ENCODE measurements at places on chromosomes 7 and 10.

GRCh38 chr7:45196374-45196773 is 38.8 kb downstream of the RAMP3 start:
- DNase-seq = no peak

DNA sequence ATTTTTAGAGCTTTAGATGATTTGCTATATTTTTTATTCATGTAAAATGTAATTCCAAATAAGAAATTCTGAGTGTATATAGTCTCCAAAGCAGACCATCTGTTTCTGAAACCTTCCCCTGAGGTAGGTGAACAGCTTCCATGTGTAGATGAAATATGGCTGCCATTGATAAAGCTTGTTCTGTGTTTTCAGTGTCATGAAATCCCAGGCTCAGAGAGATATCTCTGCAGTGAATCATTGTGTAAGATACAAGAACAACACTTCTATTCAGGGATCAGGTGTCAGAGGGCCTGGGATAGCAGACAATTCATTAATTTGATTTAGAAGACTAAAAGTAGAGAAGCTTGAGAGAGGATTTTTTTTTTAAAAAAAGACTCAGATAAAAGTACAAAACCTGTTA is 29.1 kb downstream of the ACTA2 start:
- no peak for DNase-seq

GRCh38 chr10:112307358-112308124 is 24.3 kb downstream of the TECTB start:
- no peak for DNase-seq

DNA sequence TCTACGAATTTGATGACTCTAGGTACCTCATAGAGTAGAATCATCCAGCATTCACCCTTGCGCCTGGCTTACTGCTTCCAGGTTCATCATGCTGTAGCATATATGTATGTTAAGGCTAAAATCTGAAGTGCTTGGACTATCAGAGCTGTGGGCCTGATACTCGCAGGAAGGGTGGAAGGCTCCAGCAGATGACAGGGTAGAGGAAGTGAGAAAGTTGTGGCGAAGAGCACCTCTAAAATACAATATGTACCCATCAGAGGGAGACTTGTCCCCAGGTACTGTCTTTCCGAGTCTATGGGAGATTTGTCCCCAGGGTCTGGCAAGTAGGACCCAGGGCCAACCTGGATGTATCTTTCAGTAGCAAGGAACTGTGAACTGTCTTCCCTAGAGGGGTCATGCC is 48.1 kb upstream of the PLEKHA1 start:
- DNase-seq = no peak

- DNase-seq = no peak
Observed at GRCh38 chr7:7793921-7794320, 75.5 kb upstream of the RPA3 start.

DNA sequence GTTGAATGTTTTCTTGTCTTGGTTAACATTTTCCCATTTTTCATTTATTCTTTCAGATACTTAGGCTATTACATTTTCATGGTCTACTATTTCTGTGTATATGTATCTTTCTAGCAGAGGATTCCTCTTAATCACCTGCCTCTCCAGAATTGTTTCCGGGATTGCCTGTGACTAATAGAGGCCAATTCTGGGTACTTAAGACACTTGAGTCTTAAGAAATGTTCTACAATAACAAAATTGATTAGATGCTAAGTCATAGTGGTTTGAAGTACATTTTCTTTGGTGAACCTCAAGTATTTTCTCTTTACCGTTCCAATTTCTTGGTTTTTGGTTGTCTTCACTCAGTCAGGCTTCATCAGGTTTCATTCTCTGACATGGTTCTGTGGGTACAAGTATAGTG is 26.4 kb downstream of the BBS9 start:
- DNase-seq = no peak

DNA sequence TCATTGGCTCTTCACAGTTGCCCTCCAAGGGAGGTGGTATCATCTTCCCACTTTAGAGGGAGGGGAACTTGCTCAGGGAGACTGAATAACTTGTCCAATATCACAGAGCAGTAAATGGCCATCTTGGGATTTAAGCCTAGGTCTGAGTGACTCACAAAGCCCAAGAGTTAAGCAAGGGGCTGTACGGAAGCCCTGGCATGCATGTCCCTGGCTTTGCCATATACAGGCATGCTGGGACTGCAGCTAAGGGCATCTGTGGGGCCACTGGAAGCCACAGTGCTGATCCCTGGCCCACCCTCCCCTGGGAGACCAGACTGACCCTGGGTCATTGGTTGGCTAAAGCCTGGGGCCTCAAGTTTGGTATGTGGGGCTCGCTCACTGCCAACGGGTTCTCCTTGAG is 3.1 kb downstream of the VSIR start:
- DNase-seq = no peak

- DNase-seq = no peak
Observed at GRCh38 chr7:108561047-108561619, 8.4 kb downstream of the THAP5 start.

DNA sequence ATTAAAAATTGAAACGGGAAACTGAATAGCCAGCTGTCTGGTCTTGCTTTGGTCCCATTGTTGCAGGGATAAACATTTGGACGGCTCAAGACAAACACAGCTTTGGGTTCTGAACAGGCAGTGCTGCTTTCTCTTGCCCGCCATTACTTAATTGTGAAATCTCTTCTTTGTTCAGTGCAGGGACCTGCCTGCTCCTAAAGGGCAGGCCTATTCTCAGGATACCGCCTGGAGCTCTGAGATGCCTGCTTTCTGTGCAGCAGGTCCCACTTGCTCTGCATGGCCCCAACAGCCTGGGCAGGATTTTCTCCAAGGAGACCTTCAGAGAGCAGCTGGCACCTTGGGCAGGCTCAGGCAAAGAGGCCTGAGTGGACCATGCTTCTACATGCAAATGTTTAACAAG is 237.6 kb downstream of the KCNMA1 start:
- no peak for DNase-seq

GRCh38 chr7:150450491-150451001 is at the start of gene GIMAP8:
GIMAP8 (plus strand) TSS chr7:150450630; CDS start chr7:150466699, 16,069 bp downstream.
- no peak for DNase-seq

- no peak for DNase-seq
Observed at GRCh38 chr10:31034098-31034909, 2.6 kb upstream of the ZNF438 start.

- DNase-seq = no peak
Observed at GRCh38 chr7:150631084-150631826, 930 bp downstream of the GIMAP6 start.

- DNase-seq = no peak
Observed at GRCh38 chr10:107671960-107672359, 507.5 kb upstream of the SORCS1 start.

GRCh38 chr7:93751421-93751820 is 139.1 kb downstream of the TFPI2 start:
- DNase-seq = no peak

- no peak for DNase-seq
Observed at GRCh38 chr10:116105264-116105663, 167.7 kb downstream of the GFRA1 start.

- DNase-seq = no peak
Observed at GRCh38 chr10:94085766-94086437, 92.2 kb downstream of the PLCE1 start.

GRCh38 chr10:69089638-69090599 is 2.0 kb downstream of the SRGN start:
- DNase-seq = no peak

GRCh38 chr7:10075866-10076265 is 897.8 kb upstream of the PHF14 start:
- no peak for DNase-seq

GRCh38 chr10:3248526-3249306 is 76.1 kb upstream of the PITRM1 start:
- DNase-seq = no peak

DNA sequence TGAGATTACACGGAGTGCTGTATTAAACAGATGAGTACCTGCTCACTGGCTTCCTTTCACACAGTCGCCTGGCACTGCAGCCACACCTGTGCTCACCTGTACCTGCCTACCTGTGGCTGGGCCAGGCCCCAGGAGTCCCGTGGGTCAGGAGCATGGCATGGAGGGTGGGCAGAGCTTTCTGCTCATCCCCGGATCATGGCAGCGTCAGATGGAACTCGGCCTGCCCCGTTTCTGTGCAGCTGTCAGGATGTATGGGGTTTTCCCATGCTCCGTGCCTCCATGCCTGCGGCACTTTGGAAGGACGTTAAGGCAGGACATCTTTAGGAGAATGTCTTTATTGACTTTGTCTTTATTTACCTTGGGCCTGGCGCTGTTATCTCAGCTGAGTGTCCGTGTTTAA is 112.2 kb downstream of the MGMT start:
- no peak for DNase-seq

DNA sequence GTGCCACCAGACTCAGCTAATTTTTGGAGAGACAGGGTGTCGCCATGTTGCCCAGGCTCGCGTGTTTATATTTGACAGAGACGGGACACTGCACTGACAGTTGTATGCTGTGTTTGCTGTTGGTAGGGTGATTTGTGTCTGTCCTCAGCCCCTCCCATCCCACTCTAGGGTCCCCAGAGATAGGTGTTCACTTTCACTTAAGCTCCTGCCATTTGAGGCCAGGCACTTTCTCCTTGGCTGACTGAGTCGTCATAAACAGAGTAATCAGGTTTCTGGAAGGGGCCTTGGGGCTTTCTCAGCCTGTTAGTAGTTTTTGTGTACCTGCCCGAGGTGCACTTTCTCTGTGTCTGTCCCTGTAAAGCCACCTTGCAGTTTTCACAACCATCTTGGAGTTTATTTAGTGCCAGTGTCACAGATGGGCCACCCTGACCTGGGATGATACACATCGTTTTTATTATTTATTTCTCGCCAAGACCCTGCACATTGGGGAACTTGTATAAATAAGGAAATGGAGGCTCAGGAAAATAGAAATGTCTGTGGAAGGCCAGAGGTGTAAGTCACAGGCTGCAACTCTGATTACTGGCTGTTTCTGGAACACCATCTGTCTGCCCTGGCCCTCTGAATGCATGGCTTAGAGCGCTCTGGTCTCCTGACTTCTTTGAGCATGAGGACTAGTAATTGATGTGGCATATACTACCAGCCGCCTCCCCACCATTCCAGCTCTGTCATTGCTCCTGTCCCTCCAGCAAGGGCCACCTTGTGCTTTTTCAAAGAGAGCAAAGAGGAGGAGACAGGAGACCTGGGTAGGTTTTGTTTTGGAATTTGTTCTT is 81.9 kb upstream of the PDCD4 start:
- DNase-seq = no peak

GRCh38 chr7:41207141-41207540 is 495.7 kb downstream of the INHBA start:
- no peak for DNase-seq

- DNase-seq = no peak
Observed at GRCh38 chr7:158529181-158530096, 58.2 kb downstream of the PTPRN2 start.

GRCh38 chr10:69397972-69398371 is 18.7 kb downstream of the TACR2 start:
- no peak for DNase-seq

DNA sequence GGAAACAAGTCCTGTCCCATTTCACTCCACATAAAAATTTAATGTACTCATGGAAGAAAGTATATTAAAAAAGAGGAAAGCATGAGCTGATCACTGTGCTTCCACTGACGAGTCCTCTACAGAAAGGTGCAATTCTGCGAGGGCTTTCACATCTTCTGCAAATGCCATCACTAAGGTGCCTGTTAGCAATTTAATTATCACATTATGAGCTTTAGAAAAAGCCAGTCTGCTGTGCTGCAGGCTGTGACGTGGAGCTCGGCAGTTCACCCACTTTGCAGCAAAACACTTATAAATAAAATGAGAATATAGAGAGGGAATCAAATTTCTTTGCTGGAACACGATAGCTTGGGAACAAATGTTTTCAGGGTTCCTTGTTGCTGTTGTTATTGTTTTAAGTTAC is 22.5 kb upstream of the NEUROD6 start:
- no peak for DNase-seq

GRCh38 chr10:77578583-77579227 is 58.9 kb downstream of the KCNMA1 start:
- no peak for DNase-seq

DNA sequence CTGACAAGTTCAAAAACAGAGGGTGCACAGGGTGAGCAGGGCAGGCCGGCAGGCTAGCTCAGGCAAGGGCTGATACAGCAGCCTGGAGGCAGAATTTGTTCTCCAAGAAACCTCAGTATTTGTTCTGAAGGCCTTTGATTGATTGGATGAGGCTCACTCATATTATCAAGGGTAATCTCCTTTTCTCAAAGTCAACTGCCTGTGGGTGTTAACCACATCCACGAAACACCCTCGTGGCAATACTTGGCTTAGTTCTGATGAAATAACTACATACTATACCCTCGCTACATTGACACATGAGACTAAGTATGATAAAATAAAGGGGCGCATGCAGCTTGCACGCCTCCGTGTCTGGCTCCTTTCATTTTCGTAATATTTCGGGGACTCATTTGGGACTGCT is 4.4 kb upstream of the PPP2R2D start:
- DNase-seq = no peak

DNA sequence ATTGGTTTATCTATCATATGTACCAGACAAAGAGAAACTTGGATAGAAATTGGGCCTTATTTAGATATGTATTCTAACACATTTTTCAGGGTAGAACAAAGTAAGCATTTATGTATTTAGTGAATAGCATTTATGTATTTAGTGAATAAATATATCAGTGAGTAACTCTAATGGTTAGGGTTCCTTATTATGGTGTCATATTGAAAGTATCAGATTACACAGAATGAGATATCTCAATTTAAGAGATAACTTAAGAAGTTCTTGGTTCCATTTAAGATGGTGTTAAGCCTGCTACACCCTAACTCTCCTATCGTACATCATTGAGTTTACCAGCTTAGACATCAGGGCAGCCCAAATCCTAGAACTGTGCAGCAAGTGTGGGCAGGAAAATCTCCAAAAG is 35.9 kb upstream of the DMTF1 start:
- DNase-seq = no peak

GRCh38 chr7:18257711-18258110 is 230.1 kb upstream of the PRPS1L1 start:
- DNase-seq = no peak

- no peak for DNase-seq
Observed at GRCh38 chr10:114363745-114364454, 40.4 kb downstream of the AFAP1L2 start.

- no peak for DNase-seq
Observed at GRCh38 chr10:74189999-74190421, 39.0 kb downstream of the ADK start.

DNA sequence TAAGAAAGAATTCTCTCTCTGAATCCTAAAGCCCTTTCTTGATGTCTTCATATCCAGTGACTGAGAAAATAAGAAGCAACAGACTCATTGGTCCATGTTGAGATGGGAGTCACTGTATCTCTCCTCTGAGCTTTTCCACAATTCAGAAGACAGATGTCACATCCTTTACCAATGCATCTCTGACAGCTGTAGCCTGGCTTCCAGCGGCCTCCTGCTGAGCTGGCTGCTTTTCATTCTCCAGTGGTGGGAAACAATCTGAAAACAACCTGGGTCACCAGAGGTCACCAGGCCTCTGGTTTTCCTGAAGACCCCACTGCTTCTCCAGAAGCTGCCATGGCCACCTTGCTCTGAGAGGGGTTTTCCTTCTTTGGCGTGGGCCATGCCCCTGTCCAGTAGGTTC is 18.3 kb upstream of the RPA3 start:
- DNase-seq = no peak
